Left lung (tissue), 14 donors: ENCODE measurements at places on chromosomes 11 and 22. TPM values are rescaled to one million over a fixed set of nuclear protein-coding genes. Genes with fewer than 3 reads are reported as not detected.

NELL1 gene
- total RNA-seq = not detected

HBG2 gene
- not detected for total RNA-seq

E2F8 gene
- total RNA-seq = 3.2 TPM

PARVG gene
- total RNA-seq = 24.2 TPM

OR52W1 gene
- not detected for total RNA-seq

XKR3 gene
- total RNA-seq = 0.31 TPM

CHRNA10 gene
- total RNA-seq = 1.5 TPM

DEFB131B gene
- not detected for total RNA-seq

CHADL gene
- total RNA-seq = 6.2 TPM

CALCA gene
- 0.41 TPM for total RNA-seq

CCDC87 gene
- total RNA-seq = 0.44 TPM

ACCS gene
- total RNA-seq = 42.1 TPM

SORL1 gene
- total RNA-seq = 114 TPM

INPP5J gene
- 3.8 TPM for total RNA-seq

OR51I1 gene
- not detected for total RNA-seq

DSCAML1 gene
- total RNA-seq = 0.35 TPM

B4GAT1 gene
- total RNA-seq = 22.9 TPM
